ENCODE measurements at places on chromosomes 5 and 9.

DNA sequence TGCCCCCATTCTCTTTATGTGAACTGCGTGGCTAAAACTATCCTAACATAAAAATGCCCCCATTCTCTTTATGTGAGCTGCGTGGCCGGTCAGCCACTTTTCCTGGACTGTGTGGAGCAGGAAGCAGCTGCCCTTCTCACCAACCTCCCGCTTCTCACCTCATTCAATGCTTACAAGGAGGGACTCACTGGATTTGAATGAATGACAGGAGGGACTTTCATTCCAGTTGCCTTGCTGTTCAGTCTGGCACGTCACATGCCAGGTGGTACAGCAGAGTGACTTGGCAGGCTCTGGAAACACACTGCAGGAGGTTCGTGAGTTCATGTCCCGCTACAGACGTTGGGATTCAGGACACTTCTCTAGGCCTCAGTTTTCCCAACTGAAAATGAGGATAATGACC lies 60.2 kb upstream of the NFIL3 start:
- no peak for DNase-seq

DNA sequence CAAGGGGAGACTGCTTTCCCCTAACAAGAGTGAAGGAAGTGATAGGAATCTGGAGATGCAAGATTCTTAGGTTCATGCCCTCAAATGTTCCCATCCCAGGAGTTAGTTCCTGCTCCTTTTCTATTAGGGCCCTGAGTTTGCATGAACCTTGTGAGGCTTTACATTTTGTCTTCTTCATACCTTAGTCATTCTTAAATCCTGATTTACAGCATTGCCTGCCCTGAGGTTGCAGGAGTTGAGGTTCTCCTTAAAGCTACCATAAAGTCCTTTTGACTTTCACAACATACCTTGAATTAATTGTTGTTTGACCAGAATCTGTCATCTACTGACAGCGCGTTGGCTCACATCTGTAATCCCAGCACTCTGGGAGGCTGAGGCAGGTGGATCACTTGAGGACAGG lies 151.5 kb upstream of the ABCA1 start:
- no peak for DNase-seq

DNA sequence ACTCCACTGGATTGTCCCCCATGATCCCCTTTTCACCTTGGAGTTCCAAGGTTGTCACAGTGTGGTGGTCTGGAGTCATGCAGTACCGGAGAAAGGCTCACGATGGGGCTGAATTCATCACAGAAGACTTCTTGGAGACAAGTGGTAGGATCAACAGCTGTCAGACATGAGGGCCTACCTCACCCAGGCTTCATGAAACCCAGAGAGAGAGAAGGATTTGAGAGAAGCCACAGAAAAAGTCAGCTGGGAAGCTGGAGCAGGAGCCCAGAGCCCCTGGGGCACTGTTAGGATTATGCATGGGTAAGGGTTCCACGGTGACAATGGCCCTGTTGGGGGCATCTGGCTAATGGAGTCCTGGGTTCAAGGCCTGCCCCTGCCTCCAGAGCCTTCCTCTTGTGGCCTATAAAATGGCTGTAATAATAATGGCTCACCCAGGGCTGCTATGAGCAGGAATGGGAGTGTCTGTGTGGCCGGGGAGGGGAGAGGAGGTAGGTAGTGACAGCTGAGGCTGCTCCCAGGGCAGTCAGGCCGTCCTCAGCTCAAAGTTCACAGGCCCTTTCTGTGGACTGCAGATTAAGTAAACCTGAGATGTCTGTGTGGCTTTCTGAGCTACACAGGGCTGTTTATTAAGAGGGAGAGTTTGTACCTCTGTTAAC lies 910 bp downstream of the TRIM14 start:
- no peak for DNase-seq

- DNase-seq = no peak
Measured at GRCh38 chr5:123876276-123876790, 364.4 kb downstream of the CSNK1G3 start.

GRCh38 chr5:56112526-56113121 lies 117.9 kb upstream of the IL6ST start:
- DNase-seq = no peak

GRCh38 chr9:124208571-124208970 lies 49.2 kb upstream of the NEK6 start:
- no peak for DNase-seq

- DNase-seq = no peak
Measured at GRCh38 chr9:107308461-107308860, 25.4 kb downstream of the RAD23B start.

- no peak for DNase-seq
Measured at GRCh38 chr9:70091572-70091971, 47.9 kb downstream of the MAMDC2 start.

GRCh38 chr9:80649496-80649895 lies 1039.9 kb downstream of the TLE1 start:
- DNase-seq = no peak

GRCh38 chr9:69019808-69020207 lies 5.9 kb upstream of the PRKACG start:
- no peak for DNase-seq

DNA sequence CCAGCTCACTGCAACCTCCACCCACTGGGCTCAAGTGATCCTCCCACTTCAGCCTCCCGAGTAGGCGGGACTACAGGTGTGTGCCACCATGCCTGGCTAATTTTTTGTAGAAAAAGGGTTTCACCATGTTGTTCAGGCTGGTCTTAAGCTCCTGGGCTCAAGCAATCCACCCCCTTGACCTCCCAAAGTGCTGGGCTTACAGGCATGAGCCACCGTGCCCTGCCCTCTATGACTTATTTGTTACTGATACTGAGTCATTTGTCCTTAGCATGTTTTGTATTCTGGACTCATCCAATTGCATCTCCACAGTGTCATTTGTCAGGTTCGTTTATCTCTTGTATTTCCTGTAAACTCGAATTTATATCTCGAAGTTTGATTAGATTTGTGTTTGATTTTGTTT lies 2.7 kb upstream of the ITK start:
- DNase-seq = no peak

- DNase-seq = no peak
Measured at GRCh38 chr9:98317134-98317857, 61.8 kb upstream of the TBC1D2 start.

DNA sequence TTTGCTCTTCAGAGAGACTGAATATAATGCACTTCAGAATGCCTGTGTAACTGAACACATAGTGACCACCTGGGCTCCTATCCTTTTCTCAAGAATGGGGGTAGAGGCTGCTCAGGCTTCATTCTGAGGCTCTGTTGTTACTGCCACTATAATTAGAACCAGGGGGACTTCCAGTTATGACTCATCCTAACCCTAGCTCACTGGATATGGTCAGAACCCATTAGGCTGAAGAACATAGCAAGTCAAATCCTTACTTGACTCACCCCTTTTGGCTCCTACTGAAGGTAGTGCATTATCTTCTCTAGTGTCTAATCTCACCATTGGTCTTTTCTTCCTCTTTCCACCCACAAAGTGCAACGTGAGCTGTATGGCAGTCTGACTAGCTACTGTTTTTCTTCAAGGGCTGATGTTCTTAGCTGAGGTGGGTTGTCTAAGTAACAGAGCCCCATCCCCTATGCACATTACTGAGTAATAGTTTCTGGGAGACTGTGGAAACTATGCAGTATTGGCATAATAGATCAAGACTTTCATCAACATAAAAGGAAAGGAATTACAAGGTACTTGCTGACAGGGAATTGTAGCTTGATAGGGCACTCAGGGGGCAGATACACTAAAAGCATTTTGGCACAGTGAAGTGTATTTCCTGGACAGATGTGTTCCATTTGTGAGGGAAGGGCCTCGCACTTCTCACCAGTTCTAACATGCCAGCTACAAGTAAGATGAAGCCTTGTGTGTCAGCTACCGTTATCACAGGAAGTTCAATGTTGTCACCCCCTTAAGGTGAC lies 431.0 kb upstream of the MEF2C start:
- no peak for DNase-seq

DNA sequence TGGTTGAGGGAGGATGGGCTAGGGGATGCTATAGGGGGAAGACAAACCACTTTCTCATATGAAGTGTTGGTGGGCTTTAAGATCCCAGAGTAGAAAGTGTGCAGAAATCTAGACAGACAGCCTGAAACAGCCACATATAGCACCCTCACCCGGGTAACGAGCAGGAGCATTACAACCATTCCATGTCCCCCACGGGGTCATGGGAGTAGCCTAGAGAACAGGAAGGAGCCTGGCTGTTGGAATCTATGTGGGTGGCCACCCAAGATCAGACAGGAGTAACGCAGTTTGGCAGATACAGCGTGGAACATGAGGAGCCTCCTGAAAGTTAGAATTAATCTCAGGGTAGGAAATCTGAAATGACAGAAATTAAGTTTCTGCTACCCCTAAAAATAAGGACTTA lies 146.1 kb upstream of the RAI14 start:
- DNase-seq = no peak

GRCh38 chr5:177373806-177374205 lies 10.4 kb upstream of the SLC34A1 start:
- no peak for DNase-seq

DNA sequence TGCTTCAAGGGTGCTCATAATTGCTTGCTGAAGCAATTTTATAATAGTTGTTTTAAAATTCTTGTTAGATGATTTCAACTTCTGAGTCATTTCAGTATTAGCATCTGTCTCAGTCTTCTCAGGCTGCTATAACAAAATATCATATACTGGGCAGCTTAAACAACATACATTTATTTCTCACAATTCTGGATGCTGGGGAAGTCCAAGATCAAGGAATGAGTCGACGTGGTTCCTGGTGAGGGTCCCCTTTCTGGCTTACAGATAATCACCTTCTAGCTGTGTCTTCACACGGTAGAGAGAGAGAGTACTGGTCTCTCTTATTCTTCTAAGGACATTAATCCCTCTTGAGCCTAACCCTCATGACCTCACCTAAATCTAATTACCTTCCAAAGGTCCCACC lies 160.4 kb downstream of the SIL1 start:
- DNase-seq = no peak

DNA sequence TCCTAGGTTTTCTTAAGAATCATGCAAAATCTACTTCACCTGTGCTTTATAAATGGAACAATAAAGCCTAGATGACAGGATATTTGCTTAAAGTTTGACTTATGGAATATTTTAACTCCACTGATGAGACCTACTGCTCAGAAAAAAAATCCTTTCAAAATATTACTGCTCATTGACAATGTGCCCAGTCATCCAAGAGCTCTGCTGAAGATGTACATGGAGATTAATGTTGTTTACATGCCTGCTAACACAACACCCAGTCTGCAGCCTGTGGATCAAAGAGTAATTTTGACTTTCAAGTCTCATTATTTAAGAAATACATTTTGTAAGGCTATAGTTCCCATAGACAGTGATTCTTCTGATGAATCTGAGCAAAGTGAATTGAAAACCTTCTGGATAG lies 889.6 kb downstream of the CDH18 start:
- DNase-seq = no peak

DNA sequence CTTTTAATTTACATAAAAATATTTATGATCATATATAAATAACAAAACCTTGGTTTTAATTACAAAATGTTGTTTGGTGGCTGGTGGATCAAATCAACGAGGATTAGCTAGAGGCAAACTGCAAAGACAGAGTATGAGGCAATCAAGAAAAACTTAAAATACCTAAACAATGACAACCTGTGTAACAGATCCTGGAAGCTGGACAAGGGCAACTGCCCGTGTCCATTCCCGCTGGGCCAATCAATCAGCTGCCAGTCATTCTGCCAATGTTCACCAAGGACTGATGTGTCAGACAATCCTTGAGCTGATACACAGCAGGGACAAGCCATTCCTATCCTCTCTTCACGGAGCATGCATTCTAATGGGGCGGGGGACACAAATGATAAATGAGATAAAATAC lies 3.2 kb upstream of the TENT4A start:
- DNase-seq = no peak

DNA sequence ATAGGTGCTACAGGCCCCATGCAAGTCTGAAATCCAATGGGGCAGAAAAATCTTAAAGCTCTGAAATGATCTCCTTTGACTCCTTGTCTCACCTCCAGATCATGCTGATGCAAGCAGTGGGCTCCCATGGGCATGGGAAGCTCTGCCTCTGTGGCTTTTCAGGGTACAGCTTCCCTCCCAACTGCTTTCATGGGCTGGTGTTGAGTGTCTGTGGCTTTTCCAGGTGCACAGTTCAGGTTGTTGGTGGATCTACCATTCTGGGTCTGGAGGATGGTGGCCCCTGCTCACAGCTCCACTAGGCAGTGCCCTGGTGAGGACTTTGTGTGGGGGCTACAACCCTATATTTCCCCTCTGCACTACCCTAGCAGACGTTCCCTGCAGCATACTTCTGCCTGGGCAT lies 103.5 kb downstream of the STARD4 start:
- no peak for DNase-seq

GRCh38 chr9:95816716-95817115 lies 58.8 kb upstream of the ERCC6L2 start:
- no peak for DNase-seq

- no peak for DNase-seq
Measured at GRCh38 chr9:87812375-87813118, 70.1 kb upstream of the SPATA31E1 start.

DNA sequence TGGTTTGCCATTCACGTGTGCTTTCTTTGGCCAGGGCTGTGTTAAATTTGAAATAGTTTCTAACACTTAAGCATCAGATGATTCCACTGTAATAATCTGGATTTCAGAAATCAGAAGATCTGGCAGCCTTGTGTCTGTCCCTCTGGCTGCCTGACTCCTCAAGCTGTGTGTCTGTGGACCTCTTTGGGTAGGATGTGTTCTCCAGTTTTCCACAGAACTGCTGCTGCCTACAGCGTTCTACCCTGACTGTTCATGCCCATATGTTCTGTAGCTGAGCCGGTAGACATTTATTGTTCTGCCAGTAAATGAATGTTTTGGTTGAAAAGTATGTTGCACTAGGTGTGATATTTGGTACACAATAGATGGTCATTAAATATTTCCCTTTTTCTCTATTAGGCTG lies 81.3 kb downstream of the SH3GL2 start:
- no peak for DNase-seq

DNA sequence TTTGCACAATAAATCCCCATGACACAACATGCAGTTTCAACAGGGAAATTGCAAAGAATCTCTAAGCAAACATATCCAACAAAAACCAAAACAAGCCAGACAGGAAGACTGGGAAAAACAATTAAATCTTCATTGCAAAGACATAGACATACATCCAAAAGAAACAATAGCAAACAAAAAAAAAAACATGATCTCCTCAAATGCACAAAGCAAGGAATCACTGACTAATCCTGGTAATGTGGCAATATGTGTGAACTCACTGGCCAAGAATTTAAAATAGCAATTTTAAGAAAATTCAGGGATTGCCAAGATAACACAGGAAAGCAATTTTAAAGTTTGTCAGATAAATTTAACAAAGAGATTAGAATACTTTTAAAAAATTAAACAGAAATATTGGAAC lies 520.1 kb upstream of the SMC2 start:
- no peak for DNase-seq

- no peak for DNase-seq
Measured at GRCh38 chr9:4836676-4837075, 43.9 kb downstream of the RCL1 start.

GRCh38 chr5:69492923-69493395 lies 369 bp downstream of the OCLN start:
- DNase-seq = no peak

DNA sequence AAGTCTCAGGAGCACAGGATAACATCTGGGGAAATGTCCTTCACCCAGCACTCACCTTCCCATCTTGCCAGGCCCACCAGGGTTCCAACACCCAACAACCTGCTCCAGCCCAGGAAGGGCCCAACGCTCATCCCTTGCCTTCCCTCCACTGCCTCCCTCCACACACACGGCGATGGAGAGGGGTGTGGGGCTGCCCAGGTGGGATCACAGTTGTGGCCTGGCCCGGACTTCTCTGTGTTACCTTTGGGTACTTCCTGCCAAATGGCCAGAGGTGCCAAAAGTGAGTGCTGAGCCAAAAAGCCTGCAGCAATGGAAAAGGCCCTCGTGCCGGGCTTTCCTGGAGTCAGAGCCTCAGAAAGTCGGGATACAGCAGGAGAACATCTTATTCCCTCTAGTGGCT lies 15.6 kb upstream of the TDRD7 start:
- no peak for DNase-seq

Measured in NCI-H1092 (cell line).